ENCODE measurements at places on chromosomes 7 and 10.

- no peak for DNase-seq
Measured at GRCh38 chr10:26981232-26981824, 119.0 kb downstream of the ANKRD26 start.

GRCh38 chr10:13347500-13348156, 465 bp downstream of the SEPHS1 start:
- no peak for DNase-seq

DNA sequence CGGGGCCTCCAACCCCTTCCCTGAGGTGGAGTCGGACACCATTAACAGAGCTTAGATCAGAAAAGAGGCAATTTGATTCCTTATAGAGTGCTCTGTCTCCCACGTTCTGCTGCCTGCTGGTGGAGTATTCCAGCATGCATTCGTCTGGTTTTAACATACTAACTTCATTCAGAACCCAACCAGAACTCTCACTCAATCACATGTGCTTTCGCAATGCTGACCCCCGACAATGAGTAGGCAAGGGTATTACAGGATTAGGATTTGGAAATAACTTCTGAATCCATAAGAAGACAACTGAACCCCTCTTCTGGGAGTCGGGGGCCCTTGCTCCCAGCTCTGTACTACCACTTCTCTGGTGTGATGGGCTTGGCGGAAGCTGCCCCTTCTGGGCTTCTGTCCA, 55.7 kb upstream of the HABP2 start:
- no peak for DNase-seq

DNA sequence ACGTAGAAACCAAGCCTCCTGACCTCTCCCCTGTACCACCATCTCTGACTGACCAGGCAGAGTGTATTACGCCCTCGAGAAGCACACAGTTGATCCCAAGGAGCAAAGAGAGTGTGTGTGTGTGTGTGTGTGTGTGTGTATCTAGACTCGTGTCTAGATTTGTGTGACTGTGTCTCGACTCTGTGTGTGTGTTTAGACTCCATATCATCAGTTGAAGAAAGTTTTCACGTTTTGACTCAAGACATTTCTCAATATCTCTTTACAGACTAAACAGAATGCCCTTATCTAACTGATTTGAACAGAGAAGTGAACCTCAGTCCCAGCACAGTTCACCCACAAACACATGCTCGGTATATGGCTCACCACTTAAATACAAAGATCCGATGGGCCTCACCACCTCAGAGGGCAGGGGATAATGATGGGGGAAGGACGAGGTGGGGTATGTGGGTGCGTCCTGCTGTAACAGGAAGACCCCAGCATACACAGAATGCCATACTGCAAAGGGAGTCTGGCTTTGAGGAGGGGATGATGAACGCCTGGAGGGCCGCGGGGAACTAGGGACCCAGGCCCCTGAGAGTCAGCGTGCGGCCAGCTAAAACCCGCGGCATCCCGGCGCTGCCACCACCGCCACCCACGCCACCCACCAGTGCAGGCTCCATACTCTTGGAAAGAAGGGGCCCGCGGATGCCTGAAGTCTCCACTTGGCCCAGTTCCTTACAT, 780 bp downstream of the ALDH18A1 start:
- peak; percentile 62 for DNase-seq

- DNase-seq: no peak
Measured at GRCh38 chr10:89001024-89001728, 10.6 kb downstream of the FAS start.

- no peak for DNase-seq
Measured at GRCh38 chr7:132869166-132869861, 212.6 kb downstream of the CHCHD3 start.

- no peak for DNase-seq
Measured at GRCh38 chr10:123270806-123271205, 116.6 kb downstream of the BUB3 start.

DNA sequence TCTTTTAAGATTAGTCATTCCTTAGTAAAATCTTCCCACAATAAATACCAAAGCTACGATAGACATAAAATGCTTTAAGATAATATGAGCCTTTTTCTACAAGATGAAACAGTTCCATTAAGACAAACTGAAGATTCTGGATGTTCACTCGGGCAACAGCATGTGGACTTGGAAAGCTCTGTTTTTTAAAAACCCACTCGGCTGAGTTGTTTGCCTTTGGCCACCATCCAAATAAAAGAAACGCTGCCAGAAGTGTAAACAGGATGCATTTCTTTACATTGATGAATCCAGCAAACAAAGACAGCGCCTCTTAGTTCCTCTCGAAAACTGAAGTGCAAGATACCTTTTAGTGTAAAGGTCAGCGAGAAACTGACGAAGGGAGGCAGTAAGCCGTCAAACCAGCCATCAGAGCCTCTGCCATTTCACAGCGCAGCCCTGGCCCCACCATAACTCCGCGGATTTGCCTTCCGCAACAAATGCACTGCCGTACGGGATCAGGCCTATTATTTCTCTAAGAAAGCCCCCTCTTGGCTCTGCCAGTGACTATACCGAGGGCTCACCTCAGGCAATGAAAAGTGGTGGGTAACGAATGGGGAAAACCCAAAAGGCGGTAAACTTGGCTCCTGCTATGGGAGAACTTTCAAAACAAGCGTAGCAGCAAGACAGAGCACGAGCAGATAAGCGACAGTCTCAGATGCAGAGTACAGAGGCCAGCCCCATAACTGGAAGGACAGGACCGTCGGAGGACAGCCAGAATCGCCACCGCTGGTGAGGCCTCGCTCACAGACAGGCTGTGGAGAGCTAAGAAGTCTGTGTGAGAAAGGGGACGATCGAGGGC, 41.4 kb downstream of the GNA12 start:
- DNase-seq: no peak

- no peak for DNase-seq
Measured at GRCh38 chr7:104804696-104805095, 209.3 kb upstream of the KMT2E start.

- no peak for DNase-seq
Measured at GRCh38 chr7:51090411-51090810, 226.2 kb downstream of the COBL start.

DNA sequence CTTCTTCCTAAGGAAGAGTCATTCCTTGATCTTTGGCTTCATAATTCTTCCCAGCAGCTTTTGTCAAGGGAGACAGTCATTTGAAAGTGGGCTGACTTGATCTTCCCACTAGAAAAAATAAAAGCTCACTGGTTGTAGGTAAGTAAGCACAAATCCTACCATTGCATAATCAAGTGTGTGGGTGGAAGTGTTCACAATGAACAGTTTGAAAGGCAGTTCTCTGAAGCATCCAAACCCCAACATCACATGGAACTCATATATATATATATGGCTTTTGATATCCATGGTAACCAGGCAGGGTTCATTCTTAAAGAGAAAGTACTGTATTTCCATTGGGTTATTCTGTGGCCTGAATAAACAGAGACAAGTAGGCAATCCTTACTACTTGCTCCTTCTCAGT, 51.6 kb downstream of the ARMH3 start:
- DNase-seq: no peak

DNA sequence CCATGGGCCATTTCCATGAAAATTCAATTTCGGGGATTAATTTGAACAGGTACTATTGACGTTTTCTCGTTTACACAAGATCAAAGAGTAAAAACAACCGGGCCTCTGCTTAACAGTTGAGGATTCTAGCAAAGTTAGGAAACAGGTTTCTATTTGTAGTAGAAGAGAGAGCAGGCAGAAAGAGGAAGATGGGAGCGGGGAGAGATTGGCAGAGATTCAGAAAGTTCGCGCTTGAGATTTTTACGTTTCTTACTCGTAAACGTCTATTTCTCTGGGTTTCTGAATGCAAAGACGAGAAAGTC, 571 bp upstream of the VWC2 start:
- no peak for DNase-seq

DNA sequence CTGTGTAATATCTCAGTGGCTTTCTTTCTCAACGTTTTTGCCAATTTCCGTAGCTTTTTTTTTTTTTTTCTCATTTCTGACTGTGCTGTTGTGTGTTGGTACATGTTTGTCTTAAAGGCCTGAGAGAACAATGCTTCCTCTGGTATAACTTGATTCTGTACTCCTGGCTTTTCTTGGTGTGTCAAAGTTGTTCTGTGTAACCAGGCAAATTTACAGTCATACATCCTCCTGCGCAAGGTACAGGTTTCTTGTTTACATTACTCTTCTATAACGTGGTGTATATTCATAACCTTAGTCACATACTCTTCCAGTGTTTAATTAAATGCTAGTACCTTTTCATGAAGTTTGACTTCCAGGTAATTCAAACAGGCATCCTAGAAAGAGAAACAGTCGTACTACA, 8.3 kb upstream of the ARHGAP12 start:
- DNase-seq: no peak

DNA sequence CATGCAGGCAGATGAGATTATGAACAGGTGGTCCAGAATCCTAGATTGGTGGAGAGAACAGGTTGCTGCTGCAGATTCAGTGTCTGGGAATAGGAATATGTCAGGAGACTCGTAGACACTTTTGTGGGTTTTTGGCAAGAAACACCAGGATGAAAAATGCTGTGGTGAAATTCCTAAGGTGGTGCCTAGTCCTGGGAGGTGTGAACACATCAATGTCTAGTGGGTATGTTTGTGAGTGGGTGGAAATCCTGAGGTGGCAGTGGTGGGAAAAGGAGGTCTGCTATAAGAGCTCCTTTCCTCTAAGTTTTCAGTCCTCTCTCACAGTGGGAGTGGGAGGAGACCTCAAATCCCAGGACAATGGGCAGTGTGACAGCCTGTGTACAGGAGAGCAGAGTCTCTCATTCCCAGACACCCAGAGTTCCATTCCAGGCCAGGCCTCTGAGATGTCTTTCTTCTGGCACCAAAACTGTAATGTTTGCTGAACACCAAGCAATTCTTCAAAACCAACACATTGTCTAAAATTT, 5.1 kb downstream of the ERV3-1 start:
- no peak for DNase-seq

DNA sequence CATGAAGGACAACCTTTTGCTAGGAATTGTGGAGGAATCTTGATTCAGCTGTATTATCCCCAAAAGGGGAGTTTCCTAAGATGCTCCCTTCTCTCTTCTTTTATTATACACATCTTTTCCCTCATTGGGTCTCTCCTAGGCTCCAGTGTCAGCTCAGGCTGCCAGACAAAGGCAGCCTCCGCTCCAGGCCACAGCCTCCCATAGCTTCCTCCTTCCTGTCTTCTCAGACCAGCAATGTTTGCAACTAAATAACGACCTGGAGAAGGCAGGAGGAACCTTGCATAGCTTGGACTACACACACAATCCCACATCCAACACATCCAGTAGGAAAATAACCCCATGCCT, 12.3 kb downstream of the SFXN3 start:
- DNase-seq: no peak

DNA sequence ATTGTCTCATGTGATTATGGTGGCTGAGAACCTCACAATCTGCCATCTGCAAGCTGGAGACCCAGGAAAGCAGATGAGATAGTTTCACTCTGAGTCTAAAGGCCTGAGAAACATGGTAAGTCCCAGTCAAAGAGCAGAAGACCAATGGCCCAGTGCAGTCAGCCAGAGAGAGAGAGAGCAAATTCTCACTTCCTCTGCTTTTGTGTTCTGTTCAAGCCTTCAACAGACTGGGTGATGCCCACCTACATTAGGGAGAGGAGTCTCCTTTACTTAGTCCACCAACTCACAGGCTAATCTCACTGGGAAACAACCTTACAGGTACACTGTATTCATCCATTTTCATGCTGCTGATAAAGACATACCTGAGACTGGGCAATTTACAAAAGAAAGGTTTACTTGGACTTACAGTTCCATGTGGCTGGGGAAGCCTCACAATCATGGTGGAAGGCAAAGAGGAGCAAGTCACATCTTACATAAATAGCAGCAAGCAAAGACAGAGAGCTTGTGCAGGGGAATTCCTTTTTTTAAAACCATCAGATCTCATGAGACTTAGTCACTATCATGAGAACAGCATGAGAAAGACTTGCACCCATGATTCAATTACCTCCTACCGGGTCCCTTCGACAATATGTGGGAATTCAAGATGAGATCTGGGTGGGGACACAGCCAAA, 4.7 kb upstream of the FRMPD2 start:
- DNase-seq: peak; percentile 42

DNA sequence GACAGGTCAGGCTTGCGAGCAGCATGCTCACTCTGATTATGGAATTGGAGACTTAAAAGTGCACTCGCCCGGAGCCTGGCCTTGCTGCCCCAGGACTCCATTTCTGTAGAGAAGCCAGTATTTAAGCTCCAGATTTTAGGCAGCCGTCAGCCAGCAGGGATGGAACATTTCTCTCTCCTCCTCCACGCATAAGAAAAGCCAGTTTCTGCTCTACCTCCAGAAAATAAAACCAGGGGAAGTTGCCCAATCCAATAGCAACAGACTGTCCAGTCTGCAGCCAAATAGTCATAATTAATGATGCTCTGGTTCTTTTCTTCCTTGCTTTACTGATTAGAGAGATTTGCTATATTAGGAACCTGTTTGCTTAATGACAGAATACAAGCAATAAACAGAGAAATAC, 203.2 kb downstream of the GFRA1 start:
- DNase-seq: no peak

GRCh38 chr7:22002726-22003125, 57.0 kb upstream of the CDCA7L start:
- DNase-seq: peak; percentile 60
